ENCODE measurements at places on chromosomes 13 and 19. TPM values are rescaled to one million over a fixed set of nuclear protein-coding genes. Genes with fewer than 3 reads are reported as not detected.

The CAPS gene
- 7.3 TPM for total RNA-seq

The FSD1 gene
- 8.7 TPM for total RNA-seq

DNA sequence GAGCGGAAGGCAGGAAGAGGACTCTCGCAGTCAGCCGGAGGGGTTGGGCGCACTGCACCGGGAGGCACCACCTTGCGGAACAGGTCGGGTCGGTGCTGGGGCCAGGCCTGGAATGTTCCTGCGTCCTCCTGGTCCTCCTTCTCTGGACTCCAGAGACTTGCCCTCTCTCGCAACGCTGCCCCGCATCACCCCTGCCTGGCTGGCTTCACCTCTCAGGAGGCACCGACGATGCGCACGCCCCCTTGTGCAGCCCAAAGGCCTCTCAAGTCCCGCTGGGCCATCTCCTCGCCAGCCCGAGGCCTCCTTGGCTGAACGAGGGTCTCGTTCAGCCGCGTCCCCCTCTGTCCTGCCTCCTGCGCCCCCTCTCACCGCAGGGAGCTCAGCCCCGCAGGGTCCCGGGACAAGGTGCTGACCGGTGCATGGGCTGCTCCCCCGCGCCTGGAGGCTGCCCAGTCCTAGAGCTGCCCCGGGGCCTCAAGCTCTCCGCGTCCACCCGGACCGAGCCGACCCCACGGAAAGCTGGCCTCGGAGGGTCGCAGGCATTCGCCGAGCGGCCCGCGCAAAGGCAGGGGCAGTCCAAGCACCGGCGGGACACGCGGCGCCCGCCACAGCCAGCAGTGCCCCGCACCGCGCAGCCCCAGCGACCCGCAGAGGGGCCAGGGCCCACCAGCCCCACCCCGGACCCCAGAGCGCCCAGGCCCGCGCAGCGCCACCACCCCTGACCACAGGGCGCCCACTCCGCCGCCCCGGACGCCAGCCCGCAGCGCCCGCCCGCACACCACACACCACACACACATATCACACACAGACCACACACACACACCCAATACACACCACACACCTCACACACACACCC, 133.8 kb downstream of the CRYL1 start:
- DNase-seq: no peak

The VSTM2B gene
- not detected for total RNA-seq

The N4BP2L1 gene
- total RNA-seq: 5.9 TPM

DNA sequence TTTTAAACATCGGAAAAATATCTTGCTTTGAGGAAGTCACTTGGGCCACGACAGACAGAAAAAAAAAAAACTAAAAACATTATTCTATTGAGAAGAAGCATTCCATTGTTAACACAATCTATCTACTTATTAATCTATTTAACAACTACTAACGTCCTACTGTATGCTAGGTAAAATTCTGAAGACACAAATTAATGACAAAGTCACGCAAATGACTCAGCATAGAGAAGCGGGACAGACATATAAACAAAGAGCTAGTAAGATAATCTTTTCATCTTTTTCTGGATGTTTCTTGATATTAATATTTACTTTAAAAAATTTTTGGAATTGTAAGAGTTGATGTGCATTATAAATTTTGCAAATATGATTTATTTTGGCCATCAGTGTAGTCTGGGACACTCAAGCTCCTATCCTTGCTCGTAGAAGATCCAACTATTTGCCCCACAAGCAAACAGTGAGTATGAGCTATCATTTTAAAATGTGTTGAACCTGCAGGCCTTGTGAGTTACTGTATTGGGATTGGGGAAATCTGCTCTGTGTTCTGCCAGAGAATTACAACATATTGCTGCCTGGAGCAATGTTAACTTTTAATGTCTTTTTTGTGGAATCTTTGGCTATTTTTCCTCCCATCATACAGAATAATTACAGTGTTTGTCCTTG, 109.1 kb downstream of the PCDH9 start:
- peak; percentile 39 for DNase-seq

The C2CD4C gene
- total RNA-seq: 0.17 TPM

The ZNF429 gene
- total RNA-seq: 5.6 TPM

The CYP4F8 gene
- not detected for total RNA-seq

The LILRB1 gene
- total RNA-seq: not detected

DNA sequence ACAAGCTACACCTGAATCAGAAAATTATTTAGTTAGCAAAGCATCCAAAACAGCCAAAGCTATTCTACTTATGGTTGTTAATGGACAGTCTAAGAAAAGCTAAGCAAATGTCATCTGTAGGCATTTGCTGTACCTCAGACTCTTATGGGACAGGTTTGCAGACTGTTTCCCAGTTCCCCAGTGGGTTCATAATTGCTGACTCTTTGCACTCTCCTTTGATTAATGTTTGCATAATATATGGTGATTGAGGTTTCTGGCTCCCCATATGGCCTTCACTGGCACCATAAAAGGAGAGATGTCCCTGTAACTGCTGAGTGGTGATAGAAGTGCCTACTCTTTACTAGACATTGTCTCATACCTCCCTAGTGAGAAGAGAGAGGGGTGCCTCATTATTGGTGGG, 142.1 kb downstream of the GPC6 start:
- no peak for DNase-seq

The ZNF563 gene
- 5.3 TPM for total RNA-seq

The PROZ gene
- not detected for total RNA-seq

The PTGER1 gene
- 9.7 TPM for total RNA-seq

GRCh38 chr13:39273953-39274738, 235.9 kb downstream of the NHLRC3 start:
- DNase-seq: peak; percentile 14

The KLK11 gene
- not detected for total RNA-seq

The NECTIN2 gene
- 70.7 TPM for total RNA-seq

- no peak for DNase-seq
These were observed 391.6 kb downstream of the PCDH20 start for GRCh38 chr13:61024046-61024445.

Data from fibroblast of lung (primary cell).